ENCODE measurements at places on chromosomes 6 and 20.

DNA sequence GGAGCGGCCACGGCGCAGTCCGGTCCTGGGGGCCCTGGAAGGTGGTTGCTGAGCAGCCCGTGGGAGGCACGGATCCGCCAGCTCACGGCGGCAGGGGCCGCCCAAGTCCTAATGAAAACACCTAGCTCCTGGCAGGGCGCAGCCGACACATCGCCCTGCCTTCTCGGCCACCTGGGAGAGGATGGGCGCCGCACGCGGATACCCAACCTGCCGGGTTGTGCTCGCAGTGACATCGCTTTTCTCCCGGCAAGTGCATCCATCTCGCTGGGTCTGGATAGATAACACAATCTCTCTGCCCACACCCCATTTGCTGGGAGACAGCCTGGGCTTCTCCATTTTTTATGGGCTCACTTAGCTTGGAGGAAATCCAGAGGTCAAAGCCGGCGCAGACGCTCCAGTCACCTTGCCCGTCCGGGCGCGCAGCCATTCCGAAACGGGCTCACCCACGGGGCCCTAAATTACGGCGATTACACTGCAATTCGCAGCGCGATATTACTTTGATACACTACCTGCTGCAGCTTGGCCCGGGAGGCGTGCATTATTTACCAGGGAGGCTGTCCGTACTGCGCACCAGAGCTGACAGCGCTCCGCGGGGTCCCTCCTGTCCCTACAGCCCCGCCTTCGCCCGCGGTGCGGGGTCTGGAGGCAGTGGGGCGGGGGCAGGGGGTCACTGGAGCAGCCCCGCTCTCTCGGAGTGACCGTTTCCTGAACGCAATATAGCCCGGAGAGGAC lies 36.2 kb upstream of the CCDC167 start:
- no peak for DNase-seq

DNA sequence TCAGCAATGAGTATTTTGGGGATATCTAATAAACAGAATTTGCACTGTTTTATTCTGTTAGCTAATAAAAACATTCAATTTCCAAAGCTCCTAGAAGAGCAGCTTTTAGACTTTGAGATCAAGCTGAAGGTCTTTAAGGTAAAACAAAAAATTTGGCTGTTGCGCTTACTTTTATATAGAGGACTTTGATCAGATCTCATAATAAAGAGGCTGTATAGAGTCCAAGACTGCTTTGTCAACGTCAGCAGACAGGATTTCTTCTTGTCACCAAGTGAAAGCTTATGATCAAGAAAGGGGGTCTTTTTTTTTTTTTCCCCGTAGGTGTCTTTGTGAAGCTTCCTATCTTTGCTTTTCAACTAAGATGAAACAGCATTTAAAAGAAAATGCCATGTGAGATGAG lies 556.5 kb upstream of the SLC35B3 start:
- DNase-seq: no peak

GRCh38 chr6:157020881-157021343 lies 243.7 kb downstream of the ARID1B start:
- peak; percentile 35 for DNase-seq

DNA sequence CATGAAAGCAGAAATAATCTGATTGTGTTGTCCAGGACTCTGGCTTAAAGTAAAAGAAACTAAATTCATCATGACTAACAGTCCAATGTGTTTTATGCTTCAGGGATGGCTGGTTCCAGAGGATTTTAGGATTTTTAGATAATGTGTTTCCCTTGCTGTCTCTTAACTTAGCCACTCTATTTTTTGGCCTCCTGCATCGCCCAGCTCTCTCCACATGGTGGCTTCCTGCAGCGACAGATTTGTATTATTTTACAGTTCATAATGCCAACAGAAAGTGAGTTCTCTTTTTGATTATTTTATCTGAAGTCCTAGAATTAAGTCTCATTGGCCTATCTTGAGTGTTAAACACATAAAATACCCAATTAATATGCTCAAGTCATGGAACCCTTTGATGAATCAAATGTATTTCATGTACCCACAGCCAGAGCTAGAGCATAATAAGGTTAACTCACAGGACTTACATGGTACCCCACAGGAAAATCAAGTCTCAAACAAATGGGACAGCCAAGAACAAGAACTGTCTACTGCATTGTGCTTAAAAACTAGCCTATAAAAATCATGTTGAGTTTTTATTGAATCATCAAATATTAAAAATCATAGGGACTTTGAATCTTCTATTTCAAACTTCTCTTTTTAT lies 582.5 kb downstream of the DOK5 start:
- no peak for DNase-seq

- no peak for DNase-seq
Measured at GRCh38 chr6:16331384-16332174, 93.2 kb downstream of the GMPR start.
